ENCODE measurements at places on chromosomes 12 and 14.

DNA sequence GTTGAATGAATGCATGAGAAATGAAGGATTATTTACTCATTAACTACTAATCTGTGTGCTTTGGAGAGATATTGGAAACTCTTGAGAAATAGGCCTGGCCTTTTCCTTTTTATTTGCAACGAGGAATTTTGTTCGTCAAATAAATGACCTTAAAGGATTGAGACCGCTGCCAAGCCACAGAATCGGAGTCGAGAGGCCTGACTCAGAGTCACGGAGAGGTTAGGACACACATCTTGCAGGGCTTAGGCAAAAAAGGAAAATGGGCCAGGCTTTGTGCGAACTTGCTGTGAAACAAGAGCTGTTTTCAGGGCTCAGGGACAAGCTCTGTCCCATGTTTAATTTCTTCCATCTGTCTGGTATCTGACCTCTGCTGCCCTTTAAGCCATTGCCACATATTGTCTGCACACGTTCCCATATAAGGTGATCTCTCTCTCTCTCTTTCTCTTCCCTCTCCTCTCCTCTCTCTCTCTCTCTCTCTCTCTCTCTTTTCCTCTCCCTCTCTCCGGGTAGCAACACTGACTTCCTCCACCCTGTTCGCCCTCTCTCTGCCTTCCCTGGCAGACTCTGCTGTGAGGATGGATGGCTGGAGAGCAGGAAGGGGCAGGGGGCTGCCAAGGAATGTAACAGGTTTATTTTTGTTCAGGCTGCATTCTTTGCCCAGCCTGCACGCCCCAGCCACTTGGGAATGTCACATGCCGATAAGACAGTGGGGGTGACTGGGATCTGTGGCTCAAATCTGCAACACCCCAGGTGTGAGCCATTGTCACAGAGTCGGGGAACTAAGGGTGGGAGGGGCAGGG, 14.9 kb upstream of the IFT81 start:
- no peak for DNase-seq

- no peak for DNase-seq
Observed at GRCh38 chr12:27344760-27345159, 12.1 kb downstream of the BMAL2 start.

DNA sequence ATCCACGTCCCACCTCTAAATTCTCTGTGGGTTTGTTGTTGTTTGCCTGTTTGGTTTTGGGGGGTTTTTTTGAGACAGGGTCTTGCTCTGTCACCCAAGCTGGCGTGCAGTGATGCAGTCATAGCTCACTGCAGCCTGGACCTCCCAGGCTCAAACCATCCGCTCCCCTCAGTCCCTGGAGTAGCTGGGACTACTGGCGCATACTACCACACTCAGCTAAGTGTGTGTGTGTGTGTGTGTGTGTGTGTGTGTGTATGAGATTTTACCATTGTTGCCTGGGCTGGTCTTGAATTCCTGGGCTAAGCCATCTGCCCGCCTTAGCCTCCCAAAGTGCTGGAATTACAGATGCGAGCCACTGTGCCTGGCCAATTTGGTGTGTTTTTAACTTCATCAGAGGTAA, 236.2 kb downstream of the SLC41A2 start:
- no peak for DNase-seq

GRCh38 chr12:103573185-103573584, 13.9 kb upstream of the STAB2 start:
- no peak for DNase-seq

GRCh38 chr12:92961949-92962348, 32.9 kb upstream of the EEA1 start:
- DNase-seq: no peak

- DNase-seq: no peak
Observed at GRCh38 chr14:30223966-30224365, 296.3 kb upstream of the PRKD1 start.

DNA sequence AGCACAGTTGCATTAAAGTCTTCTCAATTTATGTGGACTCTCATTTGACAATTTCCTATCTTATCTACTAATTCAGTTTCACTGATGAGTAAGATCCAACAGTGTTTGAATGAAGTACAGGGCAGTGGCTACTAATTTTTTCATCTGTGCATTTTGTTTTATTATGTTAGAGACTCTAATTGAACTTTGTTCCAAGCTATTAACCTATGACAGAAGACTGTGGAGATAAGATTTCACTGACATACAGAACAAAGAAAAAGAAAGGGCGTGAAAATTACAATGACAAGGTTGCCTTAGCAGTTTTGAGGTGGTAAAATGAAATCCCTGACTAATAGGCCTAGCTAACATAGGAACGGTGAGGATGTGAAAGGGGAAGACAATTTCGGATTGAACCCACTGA, 153.2 kb upstream of the SOX5 start:
- DNase-seq: no peak

- DNase-seq: no peak
Observed at GRCh38 chr14:103504991-103505565, 17.6 kb downstream of the CKB start.

DNA sequence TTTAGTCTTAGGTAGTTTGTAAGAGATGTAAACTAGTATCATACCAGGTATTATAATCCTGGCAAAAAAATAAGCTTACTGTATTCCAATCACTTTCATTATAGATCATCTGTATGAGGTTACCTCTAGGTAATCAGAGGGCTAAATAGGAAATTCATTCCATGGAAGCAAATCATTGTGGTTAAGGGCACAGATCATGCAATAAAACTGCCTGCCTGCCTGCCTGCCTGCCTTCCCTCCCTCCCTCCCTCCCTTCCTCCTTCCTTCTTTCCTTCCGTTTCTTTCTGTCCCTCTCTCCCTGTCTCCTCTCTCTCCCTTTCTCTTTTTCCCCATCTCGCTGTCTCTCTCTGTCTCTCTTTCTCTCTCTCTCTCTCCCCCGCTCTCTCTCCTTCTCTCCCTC, 3.2 kb upstream of the CLEC9A start:
- DNase-seq: no peak

- no peak for DNase-seq
Observed at GRCh38 chr14:102913341-102914211, 8.9 kb upstream of the AMN start.
